ENCODE measurements at places on chromosomes 12 and 14.

DNA sequence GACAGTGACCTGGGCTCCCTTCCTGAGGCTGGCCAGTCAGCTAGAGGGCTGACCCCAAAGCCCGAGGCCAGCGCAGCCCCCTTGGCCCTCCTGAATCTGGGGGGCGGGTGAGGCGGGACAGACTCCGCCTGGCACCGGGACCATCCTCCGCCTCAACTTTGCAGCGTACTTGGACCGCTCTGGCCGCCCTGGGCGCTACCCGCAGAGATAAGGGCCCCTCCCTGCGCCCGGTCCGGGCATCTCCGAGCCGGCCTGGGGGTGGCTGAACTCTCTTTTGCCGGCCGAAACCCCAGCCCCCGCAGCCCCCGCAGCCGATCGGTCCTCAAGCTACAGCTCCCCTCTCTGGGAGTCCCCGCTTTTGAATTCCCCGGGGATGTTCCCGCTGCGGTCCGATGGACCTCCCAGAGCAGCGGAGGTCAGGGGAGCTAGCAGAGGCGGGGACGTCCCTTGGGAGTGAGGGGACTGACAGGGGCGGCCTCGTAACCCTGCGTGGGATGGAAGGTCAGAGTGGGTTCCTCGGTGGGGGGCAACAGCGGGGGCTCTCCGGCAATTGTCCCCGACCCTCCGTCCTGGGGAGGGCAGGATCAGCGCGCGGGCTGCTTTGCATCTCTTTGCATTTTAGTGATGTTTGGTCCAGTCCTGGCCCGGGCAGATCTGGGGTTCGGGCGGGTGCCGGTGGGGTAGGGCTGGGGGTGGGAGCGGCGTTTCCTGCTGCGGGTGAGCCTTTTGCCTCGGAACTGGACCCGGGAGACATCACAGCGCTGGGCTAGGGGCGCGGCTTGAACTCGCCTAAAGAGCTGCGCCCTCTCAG, at the start of gene CRIP1:
TSS of gene CRIP1 (plus strand) at position 724 of the 811 bp plus-strand sequence. CDS start 374 bp downstream, outside the sequence.
- DNase-seq = no peak

DNA sequence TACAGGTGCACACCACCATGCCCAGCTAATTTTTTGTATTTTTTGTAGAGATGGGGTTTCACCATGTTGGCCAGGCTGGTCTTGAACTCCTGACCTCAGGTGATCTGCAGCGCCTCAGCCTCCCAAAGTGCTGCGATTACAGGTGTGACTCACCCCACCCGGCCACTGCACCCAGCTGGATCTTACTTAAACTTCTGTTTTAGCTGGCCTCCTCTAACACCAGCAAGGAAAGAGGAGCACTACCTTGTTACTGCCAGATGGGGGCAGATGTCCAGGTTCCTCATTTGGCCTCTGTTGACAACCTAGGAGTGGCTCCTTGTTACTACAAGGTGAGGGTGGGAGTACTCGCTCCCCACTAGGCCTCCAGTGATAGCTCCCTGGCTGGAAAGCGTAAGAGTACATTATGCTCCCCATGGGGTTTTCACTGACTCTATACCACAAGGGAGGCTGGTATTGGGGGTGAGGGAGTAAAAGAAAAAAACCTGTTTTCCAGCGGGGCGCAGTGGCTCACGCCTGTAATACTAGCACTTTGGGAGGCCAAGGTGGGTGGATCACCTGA, 13.2 kb upstream of the ARF6 start:
- DNase-seq = no peak

- DNase-seq = no peak
Observed at GRCh38 chr12:60172266-60173211, 576.7 kb downstream of the SLC16A7 start.

DNA sequence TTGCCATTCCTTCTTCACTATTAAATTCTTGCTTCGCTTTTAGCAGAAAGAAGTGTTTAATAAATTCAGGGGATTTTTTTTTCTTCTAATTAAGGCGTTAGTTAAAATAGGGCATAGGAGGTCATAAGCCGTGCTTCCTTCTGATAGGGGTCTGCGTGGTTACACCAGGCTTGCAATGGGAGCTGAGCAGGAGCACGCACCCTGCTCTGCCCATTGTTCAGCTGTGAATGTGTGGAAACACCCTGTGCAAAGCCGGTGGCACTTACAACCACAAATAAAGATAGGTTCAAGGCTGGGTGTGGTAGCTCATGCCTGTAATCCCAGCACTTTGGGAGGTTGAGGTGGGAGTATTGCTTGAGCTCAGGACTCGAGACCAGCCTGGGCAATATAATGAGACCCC, 162.1 kb downstream of the PRKCH start:
- DNase-seq = no peak

Data from stimulated activated CD8-positive, alpha-beta memory T cell treated with anti-CD3 and anti-CD28 coated beads, Interleukin-7, amount 100 ng/mL, for 1 hour (primary cell).